ENCODE measurements at places on chromosomes 5 and 9. TPM values are rescaled to one million over a fixed set of nuclear protein-coding genes. Genes with fewer than 3 reads are reported as not detected.

- H3K36me3 ChIP-seq: peaks cover 13% of the 10 kb centered on the region
- no peak for DNase-seq
- H3K4me3 ChIP-seq: no peak overlapping the region
- peaks cover 2% of the 10 kb centered on the region for H3K4me1 ChIP-seq
Measured at GRCh38 chr9:2053883-2054845, 39.0 kb downstream of the SMARCA2 start.

GRCh38 chr9:137405677-137406081, 17.3 kb downstream of the EXD3 start:
- H3K27me3 ChIP-seq: no peaks in the 10 kb centered on the region
- no peaks in the 10 kb centered on the region for H3K36me3 ChIP-seq
- peaks cover 17% of the 10 kb centered on the region for H3K4me1 ChIP-seq
- H3K27ac ChIP-seq: no peak overlapping the region

Gene PCDHGA3
- polyA plus RNA-seq: 5.9 TPM

Gene HRH2
- 27.8 TPM for polyA plus RNA-seq

Gene FOXB2
- polyA plus RNA-seq: not detected

Gene PTCH1
- 2.2 TPM for polyA plus RNA-seq
